CD4-positive, alpha-beta T cell treated with Interleukin-6 at 100 ng/mL for 8 hours (primary cell): ENCODE measurements at places on chromosomes 2 and 18.
A peak's percentile ranks its signal among the peaks of the same experiment; 100 is the strongest.

- no peak for DNase-seq
Observed at GRCh38 chr18:49340446-49340845, 120.0 kb downstream of the DYM start.

GRCh38 chr2:7424481-7424880 lies 507.3 kb downstream of the RNF144A start:
- DNase-seq: no peak

DNA sequence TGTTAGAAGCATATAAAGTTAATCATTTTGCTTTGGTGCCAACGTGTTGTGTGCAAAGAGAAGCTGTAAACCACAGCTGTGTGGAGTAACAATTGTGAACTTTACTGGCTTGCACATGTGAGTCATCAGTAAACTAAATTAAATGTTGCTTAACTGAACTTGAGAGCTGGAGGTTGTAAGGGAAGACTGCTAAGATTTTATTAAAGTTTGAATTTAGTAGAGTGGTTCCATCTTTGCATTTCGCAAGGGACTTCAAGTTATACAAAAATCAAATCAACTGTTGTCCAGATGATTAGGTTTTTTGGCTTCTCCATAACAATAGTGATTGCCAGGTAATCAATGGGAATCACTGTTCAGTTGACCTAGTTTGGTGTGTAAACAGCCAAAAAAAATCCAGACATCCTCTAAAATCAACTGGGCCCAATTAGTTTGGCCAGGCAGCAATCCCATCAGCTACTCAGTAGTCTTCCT lies 247.4 kb downstream of the MYO3B start:
- DNase-seq: no peak

GRCh38 chr2:3494984-3495666 lies 24.2 kb downstream of the ADI1 start:
- no peak for DNase-seq

DNA sequence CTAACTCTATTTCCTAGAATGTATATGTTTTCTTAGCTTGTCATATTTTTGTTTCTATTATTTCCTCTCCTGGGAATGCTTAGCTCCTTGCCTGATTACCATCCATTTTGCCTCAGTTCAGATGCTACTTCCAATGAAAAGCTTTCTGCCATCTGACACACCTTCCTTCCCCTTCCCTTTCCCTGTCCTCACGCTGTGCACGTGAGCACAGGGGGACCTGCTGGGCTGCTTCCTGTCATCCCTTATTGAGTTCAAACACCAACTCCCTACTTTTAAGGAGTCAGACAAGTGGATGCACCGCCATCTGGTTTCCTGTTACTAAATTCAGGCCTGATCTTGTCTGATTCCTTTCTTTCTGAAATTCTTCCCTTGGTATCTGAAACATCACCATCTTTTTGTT lies 2.4 kb upstream of the INO80C start:
- DNase-seq: no peak

DNA sequence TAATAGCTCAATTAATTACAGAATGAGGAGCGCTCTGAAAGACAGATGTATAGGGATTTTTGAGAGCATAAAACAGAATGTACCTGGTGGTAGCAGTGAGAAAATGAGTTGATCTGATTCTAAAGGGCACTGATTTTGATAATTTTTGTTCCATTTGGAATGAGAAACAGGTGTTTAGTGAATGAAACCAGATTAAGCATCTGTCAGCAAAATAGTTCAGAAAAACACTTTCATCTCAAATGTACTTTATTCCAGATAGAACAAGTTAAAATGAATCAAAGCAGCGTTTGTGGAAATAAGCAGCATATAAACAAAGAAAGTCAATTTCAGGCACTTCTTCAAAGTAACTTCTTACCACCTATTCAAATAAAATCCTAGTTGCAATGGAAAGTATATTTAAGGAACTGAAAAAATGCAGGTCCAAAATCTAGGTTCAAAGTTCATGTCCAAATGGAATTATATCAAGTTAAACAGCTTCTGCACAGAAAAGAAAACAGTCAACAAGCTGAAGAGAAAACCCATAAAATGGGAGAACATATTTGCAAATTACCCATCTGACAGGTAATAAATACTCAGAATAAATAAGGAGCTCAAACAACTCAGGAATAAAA lies 11.9 kb upstream of the REG3A start:
- DNase-seq: no peak

DNA sequence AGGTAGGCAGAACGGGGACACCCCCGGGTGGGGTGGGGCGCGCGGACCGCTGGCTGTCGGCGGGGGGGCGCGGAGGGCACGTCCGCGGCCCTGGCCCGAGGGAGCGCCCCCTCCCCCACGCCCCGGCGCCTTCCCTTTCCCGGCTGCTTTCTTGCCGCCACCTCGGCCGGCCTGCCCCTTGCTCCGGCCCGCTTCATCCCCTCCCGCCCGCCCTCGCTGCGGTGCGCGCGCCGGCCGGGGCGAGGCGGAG lies 443 bp downstream of the VAPA start:
- DNase-seq: no peak

DNA sequence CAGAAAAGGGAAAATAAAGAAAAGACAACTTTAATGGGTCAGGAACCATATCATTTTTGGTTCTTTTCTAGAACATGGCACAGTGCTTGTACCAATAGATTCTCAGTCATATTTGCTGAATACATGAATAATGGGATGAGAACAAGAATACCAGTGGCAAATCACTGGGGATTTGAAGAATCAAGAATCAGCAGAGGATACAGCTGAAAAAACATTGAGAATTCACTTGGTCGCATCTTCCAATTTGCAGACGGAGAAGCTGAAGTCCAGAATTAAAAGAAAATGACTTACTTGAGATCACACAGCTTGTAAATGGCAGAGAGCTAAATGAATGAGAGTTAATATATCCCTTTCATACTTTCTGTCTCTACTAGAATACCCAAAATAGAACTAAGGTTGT lies 362.2 kb downstream of the RAD51AP2 start:
- no peak for DNase-seq

- no peak for DNase-seq
Observed at GRCh38 chr2:131431336-131431735, 44.6 kb upstream of the TUBA3D start.

DNA sequence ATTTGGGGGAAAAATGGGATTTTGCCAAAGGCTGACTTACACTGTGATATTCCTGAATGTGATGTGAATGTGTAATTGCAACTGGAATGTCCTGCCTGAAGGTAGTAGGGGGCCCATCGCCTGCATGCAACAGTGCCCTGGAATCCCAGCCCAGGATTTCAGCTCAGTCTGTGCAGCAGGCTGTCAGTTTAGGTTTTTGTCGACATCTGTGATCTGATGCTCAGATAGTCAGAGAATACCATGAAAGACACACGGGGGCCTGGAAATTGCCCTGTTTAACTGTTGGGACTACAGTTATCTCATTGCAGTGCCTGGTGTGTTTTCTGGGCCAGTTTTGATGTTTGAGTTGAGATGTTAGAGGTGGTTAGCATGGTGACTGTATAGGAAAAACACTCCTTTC lies 84.5 kb upstream of the HK2 start:
- DNase-seq: no peak

GRCh38 chr2:111986116-111986900 lies 68.8 kb upstream of the TMEM87B start:
- no peak for DNase-seq

GRCh38 chr2:210577263-210578071 lies 21.1 kb downstream of the CPS1 start:
- peak; percentile 2 for DNase-seq

DNA sequence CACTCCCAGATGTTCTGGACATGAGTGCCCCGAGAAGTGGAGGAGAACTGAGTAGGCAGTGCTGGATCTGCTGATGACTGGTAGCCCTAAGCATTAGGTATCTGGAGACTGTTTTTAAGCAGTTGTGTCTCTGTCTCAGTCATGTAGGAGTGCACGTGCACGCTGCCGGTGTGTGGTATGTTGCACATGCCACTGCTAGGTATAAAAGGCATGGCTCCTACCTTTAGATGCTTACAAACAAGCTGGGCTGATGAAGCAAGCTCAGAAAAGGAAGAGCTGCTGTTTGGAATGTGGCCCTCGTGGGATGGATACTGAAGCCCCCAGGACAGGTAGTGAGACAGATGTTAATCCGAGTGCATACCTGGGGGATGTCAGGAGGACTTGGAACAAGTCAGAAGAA lies 49.1 kb downstream of the HK2 start:
- DNase-seq: no peak

- DNase-seq: no peak
Observed at GRCh38 chr18:32308493-32309120, 118.8 kb downstream of the MEP1B start.

DNA sequence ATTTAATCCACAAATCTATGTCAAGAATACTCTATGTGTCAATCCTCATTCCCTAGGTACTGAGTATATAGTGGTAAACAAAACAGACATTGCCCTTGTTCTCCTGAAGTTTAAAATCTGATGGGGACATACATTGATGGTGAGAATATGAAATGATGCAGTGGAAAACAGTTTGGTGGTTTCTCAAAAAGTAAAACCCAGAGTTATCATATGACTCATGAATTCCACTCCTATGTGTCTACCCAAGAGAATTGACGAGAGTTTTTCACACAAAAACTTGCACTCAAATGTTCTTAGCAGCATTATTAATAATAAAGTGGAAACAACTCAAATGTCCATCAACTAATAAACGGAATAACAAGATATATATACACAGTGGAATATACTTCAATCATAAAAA lies 586.7 kb downstream of the CCDC85A start:
- no peak for DNase-seq

DNA sequence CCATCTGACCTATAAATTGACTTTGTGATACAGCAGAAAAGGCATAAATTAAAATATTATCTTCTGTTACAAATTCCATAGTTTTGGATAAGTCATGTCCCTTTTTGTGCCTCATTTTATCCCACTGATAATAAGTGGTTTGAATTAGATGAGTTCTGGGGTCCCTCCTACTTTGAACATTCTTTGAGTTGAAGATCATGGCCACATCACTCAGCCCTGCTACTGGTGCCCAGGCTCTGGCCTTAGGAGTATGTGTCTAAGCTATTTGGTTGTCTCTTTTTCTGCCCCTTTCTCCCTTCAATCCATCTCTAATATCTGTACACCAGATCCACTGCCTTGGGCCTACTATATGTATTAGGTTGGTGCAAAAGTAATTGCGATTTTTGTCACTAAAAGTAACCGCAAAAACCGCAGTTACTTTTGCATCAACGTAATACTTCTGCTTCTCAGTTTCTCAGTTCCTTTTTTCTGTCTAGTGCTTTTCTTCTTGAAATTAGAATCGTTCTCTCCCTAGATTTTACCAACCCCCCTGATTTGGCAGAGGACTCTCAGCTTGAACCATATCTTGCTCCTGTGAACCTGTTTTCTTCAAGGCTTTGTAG lies 362.5 kb upstream of the TNP1 start:
- DNase-seq: no peak

GRCh38 chr2:54619660-54620231 lies 103.7 kb upstream of the EML6 start:
- no peak for DNase-seq

GRCh38 chr2:44730593-44730992 lies 210.9 kb upstream of the SIX3 start:
- DNase-seq: no peak

- no peak for DNase-seq
Observed at GRCh38 chr2:132438691-132439090, 22.1 kb downstream of the GPR39 start.

DNA sequence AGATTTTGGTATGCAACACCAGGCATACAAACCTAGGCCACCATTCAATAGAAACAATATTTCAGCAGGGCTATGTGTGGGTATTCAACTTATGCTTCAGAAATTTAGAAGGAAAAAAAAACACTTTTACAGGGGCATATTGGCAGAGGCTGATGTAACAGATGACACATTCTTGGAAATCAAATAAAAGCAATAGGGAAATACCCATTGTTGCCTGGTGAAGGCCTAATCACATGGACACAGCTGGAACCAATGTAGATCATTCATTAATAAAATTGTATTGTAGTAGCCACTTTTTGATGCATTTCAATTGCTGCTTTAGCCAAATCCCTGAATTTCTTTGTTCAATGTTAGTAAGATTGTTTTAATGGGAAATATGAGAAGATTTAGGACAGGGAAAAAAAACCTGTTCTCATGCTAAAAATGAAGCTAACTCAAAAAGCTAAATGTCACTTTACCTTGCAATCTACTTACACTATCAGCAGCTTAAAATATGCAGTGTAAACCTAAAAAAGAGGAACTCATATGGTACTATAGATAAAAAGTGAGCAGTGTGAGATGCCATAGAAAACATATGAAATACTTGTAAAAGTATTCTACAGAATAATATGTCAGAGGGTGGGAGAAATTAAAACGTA lies 289.4 kb downstream of the ZEB2 start:
- no peak for DNase-seq

- no peak for DNase-seq
Observed at GRCh38 chr2:238850091-238850490, 2.2 kb downstream of the TWIST2 start.

GRCh38 chr2:134782792-134783191 lies 55.6 kb upstream of the ACMSD start:
- no peak for DNase-seq

- DNase-seq: no peak
Observed at GRCh38 chr2:46796031-46796430, 119.6 kb downstream of the MCFD2 start.

GRCh38 chr2:75605770-75606529 lies 40.6 kb upstream of the MRPL19 start:
- no peak for DNase-seq

- DNase-seq: no peak
Observed at GRCh38 chr2:235447210-235447609, 46.6 kb upstream of the AGAP1 start.

GRCh38 chr2:227415538-227416424 lies 28.0 kb upstream of the SCYGR1 start:
- DNase-seq: no peak

DNA sequence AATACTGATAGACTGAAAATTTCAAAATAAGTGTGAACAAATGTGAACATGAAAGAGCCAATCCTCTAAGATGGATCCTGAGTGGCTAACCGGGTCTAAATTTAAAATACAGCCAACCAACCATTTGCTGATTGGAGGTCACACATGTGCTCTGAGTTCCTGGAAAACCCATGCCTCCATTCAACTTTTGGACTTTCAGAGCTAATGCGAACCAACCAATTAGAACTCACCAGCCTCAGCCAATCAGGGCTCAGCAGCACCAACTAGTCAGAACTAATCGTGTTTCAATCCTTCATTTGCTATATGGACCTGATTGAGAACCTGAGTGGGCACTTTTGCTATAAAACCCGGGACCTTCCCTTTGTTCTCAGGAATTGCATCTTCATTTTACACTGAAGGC lies 111.5 kb downstream of the MEP1B start:
- no peak for DNase-seq

- DNase-seq: no peak
Observed at GRCh38 chr2:54902763-54903162, 147.5 kb downstream of the RTN4 start.

- DNase-seq: no peak
Observed at GRCh38 chr2:158488442-158489216, 31.9 kb downstream of the PKP4 start.

DNA sequence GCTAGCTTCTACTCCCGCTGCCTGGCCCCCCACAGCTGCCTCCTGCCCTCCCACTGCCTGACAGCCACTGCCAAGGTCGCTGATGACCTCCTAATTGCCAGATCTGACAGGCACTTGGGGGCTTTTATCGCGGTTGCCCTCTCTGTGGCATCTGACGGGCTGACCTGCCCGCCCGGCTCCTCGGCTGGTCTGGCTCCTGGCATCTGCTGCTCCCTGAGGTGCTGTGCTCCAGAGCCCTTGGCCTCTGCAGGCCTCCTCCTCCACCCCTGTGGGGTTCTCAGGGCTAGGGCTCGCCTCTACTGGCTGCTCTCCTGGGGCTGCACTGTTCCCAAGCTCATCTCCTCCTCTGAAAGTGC lies 43.1 kb downstream of the INHBB start:
- no peak for DNase-seq

- DNase-seq: no peak
Observed at GRCh38 chr2:3631851-3632659, 25.9 kb upstream of the ALLC start.
